ENCODE measurements at places on chromosomes 3 and 15.

- DNase-seq, result no peak
These were observed 26.0 kb downstream of the RPN1 start for GRCh38 chr3:128624526-128625138.

- no peak for DNase-seq
These were observed 1.5 kb downstream of the FOXB1 start for GRCh38 chr15:60005352-60006202.

DNA sequence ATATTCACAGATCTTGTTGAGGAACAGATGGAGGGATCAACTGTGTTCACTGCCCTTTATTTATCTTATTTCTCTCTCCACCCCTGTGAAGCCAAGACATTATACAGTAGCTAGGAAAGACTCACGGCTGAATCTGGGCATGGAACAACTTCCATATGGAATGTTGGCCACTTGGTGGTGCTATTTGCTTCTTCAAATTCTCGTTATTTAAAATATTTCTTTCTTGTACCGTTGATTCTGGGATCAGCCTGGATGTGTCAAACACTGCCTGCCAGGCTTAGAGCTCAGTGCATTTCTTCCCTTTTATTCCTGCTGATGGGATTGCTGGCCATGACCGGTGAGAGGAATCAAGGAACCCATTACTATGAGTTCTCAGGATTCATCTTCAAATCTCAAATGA, 17.5 kb upstream of the GASK1A start:
- DNase-seq, result peak; percentile 12

GRCh38 chr3:44993471-44994205, 17.6 kb downstream of the EXOSC7 start:
- no peak for DNase-seq

GRCh38 chr3:176741664-176742047, 455.6 kb downstream of the TBL1XR1 start:
- DNase-seq, result peak; percentile 31

DNA sequence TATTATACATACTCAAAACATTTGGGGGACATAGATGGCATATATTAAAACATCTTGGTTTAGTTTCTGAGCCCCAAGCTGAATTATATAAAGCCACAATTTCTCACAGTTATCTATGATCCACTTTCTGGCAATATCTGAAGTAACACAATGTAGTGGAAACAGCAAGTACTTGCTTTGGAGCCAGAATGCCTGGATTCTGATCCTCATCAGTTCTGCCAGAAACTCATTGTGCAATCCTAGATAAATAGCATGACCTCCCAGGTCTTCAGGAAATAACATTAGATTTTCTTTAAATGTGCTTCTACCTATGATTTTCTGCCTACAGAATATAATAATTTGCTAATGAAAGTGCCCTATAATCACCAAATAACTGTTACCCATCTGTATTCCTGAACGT, 544.9 kb downstream of the NAALADL2 start:
- DNase-seq, result no peak

- DNase-seq, result no peak
These were observed 6.5 kb downstream of the ARHGEF3 start for GRCh38 chr3:56795097-56795828.

- no peak for DNase-seq
These were observed 103.3 kb downstream of the IL1RAP start for GRCh38 chr3:190617185-190617584.

DNA sequence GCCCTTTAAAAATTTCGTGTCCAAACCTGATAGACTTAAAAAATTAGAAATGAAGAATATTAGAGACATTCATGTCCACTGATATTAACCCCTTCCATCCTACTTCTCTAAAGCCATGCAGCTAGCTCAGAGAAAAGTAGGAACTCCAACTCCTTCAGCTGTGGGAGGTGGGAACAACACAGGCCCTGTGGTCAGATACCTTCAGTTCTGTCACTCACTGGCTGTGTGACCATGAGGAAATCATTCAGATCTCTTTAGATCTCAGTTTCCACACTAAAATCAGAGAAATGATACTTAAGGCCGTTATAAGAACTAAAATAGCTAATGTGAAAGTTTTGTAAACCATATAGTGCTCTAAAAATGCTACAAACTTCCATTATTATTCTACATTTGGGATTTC, 209.8 kb downstream of the TNIK start:
- no peak for DNase-seq

Measured in SHP77 treated with DMSO at 0.1 percent for 48 hours (cell line).